ENCODE measurements at places on chromosomes 3 and 15. TPM values are rescaled to one million over a fixed set of nuclear protein-coding genes. Genes with fewer than 3 reads are reported as not detected.

Gene B3GALNT1
- 8.7 TPM for total RNA-seq

Gene CRYGS
- total RNA-seq = 1.2 TPM

Gene CYP8B1
- total RNA-seq = not detected

Gene OXTR
- total RNA-seq = 2.8 TPM

Gene PP2D1
- total RNA-seq = not detected

Gene LCMT2
- total RNA-seq = 2.8 TPM

Gene SLC25A26
- total RNA-seq = 14.6 TPM

Gene EPHB1
- 4.2 TPM for total RNA-seq

Gene GPR27
- not detected for total RNA-seq

Gene SNAP23
- 148 TPM for total RNA-seq

Gene GOLGA8G
- not detected for total RNA-seq

Gene GCNT3
- not detected for total RNA-seq

Gene FBXW12
- total RNA-seq = not detected

Gene SPINK8
- total RNA-seq = not detected

Gene GTF2E1
- 29.8 TPM for total RNA-seq

Gene ACP3
- not detected for total RNA-seq

Gene GPR62
- not detected for total RNA-seq

Gene SMCO1
- total RNA-seq = not detected

Gene TTLL13
- total RNA-seq = under 0.01 TPM

Gene FMN1
- under 0.01 TPM for total RNA-seq

Gene PTH1R
- not detected for total RNA-seq

Gene LCTL
- total RNA-seq = not detected

Gene PIGB
- total RNA-seq = 6.5 TPM

Gene ATP6V1A
- total RNA-seq = 163 TPM

Gene UBR1
- 31.4 TPM for total RNA-seq

Gene IGDCC3
- not detected for total RNA-seq

Gene CFAP100
- total RNA-seq = not detected

Gene HESX1
- total RNA-seq = 0.22 TPM

Gene GNB4
- total RNA-seq = 49.0 TPM

Gene EFHB
- total RNA-seq = 0.20 TPM

Gene CASR
- total RNA-seq = not detected

Gene RYR3
- not detected for total RNA-seq

Gene C3orf49
- not detected for total RNA-seq

Measured in lung microvascular endothelial cell (primary cell).